ENCODE measurements at places on chromosomes 7 and 10.
A peak's percentile ranks its signal among the peaks of the same experiment; 100 is the strongest.

- DNase-seq: no peak
These were observed 47.3 kb downstream of the PIP4K2A start for GRCh38 chr10:22667093-22667480.

DNA sequence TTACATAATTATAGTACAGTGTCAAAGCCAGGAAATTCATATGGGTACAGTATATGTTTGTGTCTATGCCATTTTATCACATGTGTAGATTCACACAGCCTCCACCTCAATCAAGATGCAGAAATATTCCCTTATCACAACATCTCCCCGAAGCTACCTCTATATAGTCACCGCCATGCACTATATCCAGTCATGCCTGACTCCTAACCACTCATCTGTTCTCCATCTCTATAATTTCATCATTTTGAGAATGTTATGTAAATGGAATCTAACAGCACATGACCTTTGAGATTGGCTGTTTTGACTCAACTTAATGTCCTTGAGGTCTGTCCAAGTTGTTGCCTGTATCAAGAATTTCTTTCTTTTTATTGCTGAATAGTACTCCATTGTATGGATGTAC is 22.3 kb upstream of the SLC25A13 start:
- no peak for DNase-seq

GRCh38 chr7:131261476-131261994 is 66.1 kb upstream of the MKLN1 start:
- no peak for DNase-seq

DNA sequence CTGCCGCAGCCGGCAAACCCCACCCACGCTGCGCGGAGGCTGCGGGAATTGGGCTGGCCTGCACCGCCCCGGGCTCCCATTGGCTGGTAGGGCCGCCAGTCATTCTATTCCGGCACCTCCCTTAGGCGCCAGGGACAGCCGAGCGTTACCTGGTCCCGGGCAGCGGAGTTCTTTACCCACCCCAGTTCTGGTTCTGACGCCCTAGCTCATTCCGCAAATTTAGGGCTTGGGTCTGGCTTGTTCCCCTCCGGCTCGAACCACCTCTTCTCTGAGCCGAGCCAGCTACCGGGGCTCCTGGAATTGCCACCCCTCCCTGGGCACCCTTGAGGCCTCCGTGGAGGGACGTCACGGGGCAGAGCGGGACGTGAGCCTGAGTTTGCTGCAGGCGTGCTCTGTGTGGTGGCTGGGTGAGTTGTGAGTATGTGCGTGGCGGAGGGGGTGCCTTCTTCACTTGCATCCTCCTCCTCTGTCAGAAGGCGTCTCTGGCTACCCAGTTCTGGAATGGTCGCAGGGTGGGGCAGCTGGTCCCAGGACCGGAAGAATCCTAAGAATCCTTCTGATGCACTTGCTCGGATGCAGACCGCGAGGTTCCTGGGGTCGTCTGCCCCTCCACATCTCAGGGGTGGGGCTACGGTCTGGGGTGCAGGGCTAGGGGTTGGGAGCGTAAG is at the start of the genes PDZD7 and SFXN3:
Gene PDZD7 (minus strand): TSS at position 2 of the 668 bp plus-strand sequence. CDS start 910 bp downstream, outside the sequence.
Gene SFXN3 (plus strand): TSS at position 107 of the 668 bp plus-strand sequence. CDS start 3,461 bp downstream, outside the sequence.
- DNase-seq: peak; percentile 20

- no peak for DNase-seq
These were observed 74.3 kb downstream of the CPED1 start for GRCh38 chr7:121062671-121063279.

DNA sequence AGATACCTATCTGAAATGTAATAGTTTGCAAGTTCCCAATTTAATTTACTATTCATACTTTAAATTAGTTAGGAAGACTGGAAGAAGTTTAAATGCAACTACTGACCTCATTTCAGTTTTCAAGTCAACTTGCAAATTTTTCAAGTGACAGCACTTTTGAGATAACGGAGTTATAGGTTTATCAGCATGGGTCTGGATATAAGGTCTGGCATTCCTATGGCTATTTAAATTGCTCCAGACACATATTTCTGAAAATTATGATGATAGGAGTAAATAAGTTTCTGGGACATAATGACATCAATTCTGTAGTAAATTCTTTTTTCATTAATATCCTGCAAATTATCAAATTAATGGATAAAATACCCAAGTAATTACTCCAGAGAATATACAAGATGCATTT is 251.9 kb downstream of the PRKG1 start:
- DNase-seq: no peak

DNA sequence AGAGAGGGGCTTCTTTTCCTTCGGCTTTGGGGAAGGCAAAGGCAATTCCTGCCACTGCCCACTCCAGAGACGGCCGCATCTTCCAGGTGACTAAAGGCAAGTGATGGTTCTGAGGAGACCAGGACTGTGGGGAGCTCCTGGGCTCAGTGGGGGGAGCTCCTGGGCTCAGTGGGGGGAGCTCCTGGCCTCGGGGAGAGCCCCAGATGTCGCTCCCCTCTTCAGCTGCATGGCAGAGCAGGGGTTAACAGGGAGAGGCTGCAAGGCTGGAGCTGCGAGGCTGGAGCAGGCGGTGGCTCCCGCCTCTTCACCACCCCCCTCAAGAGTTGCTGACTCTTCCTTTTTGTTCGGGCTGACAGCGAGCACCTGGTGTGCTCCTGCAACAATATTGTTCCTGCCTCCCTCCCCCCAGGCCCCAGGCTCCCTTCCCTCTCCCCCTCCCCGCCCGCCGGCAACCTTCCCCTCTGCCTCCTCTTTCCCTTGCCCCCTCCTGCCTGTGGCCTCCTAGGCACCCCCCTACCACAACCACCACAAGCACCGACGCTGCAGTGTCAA is 56.3 kb upstream of the LBX1 start:
- no peak for DNase-seq

DNA sequence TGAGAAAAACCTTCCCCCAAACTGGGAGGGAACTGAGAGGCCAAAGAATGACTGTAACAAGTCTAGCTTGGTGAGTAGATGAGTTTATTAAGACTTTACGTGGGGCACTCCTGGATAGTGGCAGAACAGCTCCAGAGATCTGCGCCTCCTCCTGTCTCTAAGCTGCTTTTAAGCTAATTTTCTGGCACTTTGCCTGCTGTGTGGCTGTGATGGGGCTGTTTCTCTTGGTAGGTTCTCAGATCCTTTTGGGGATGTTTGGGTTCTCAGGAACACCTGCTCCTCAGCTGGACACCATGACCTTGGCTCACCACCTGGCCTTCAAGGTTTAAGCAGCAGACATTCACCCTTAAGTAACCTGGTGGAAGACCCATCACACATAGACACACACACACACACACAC is 68.3 kb downstream of the AKR1E2 start:
- DNase-seq: no peak

DNA sequence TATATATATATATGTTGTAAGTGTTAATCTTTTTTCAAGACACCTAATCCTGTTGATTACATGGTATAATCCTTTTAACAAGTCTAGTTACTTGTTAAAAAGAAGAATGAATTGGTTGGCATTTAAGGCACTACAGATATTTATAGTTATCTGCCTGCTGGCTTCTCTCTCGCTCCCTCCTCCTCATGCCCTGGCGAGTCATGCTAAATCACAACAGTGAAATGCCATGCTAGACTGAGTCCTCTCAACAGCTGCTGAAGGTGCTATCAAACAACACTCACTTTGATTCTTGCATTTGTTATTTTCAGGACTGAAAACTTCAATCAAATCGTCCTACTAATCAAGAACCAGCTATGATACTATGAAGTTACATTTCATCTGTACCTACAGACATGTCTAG is 15.4 kb downstream of the NRAP start:
- no peak for DNase-seq

- no peak for DNase-seq
These were observed 18.1 kb upstream of the DPYSL4 start for GRCh38 chr10:132168571-132169030.

GRCh38 chr10:87850742-87851205 is 12.6 kb downstream of the KLLN start:
- no peak for DNase-seq

GRCh38 chr10:4527281-4527970 is 298.6 kb upstream of the AKR1E2 start:
- no peak for DNase-seq

DNA sequence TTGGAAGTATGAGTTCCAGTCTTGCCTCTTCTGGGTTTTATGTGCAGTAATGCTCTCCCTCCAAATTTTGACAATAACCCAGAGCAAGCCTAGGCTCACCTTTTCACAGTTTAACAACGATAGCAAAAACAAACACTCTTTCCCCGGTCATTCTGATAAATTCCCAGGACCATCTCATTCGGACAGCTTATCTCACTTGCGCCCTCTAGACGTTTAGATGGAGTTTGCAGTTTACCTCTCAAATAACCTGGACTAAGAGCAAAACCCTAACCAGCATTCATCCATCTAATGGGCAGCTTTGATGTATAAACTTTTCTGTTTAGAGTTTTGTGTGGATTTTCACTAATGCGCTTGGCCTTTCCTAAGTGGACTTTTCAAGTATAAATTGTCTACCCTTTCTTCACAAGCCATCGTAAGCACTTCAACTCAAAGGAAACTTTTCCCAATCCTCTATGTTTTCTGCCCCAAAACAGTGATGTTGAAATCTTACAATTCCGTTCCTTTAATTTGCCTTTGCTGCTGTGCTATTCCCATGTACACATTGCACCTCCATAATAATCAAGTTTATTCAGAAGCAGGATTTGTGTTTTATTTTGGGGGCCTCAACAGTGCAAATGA is 114.9 kb downstream of the HDAC9 start:
- DNase-seq: no peak

- DNase-seq: no peak
These were observed 5.3 kb downstream of the CPXM2 start for GRCh38 chr10:123886292-123886691.

GRCh38 chr7:96169439-96169838 is 152.5 kb downstream of the SLC25A13 start:
- no peak for DNase-seq

- DNase-seq: no peak
These were observed 382.5 kb downstream of the PARD3 start for GRCh38 chr10:34432589-34432988.

DNA sequence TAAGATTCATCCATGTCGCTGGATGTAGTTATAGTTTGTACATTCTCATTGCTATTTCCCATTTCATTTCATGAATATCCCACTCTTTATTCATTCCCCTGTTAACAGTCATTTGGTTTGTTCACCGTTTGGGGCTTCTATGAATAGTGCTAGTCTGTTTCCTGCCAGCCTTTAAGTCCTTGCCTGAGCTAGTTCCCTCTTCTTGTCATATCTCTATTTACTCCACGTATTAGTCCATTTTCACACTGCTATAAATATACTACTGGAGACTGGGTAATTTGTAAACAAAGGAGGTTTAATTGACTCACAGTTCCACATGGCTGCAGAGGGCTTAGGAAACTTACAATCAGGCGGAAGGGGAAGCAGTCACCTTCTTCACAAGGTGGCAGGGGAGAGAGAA is 56.2 kb downstream of the PLCE1 start:
- no peak for DNase-seq

DNA sequence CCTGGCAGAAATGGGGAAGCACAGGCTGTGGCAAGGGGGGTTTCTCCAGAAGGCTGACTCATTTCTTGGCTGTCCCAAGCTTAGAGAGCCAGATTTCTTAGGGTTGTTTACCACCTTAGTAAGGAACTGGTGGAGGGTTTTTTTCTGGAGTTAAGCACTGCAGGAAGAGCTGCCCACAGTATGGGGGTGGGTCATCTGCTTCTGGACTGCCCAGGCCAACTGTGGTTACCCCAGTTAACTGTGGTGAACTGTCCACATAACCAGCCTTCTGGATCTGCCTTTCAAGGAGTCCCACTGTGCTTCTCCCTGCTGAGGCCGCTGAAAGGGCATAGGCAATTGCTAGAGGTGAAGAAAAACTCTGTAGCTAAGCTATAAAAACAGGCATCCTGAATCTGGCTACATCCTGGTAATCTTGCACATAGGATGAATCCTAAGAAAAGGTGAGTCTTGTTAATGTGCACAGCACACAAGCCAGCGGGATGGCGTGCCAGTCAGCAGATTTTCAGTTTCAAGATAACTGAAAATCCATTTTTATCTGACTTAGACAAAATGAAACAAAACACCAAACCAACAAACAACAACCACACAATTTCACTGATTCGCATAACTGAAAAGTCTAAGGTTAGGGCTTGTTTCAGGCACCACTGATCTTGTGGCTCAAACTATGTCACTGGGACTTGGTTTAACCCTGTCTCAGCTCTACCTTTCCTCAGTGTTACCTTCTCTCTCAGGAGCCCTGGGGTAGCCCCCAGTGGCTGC is 21.6 kb upstream of the TSPAN33 start:
- no peak for DNase-seq

DNA sequence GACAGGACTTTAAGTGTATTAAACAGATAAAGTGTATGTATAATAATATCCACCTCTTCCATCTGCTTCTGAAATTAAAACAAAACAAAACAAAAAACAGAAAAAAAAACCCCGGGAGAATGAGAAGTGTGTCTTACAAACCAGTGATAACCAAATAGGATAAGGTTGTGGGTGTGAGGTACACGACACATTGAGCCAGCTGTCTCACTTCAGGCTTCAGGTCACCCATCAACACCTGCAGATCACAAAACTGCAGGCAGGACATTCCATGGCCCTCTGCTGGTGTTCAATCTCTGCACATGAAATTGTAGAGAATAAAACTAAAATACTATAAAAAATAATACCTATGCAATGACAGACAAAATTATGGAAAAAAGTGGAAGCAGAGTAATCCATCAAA is 339.9 kb downstream of the SFMBT2 start:
- DNase-seq: no peak

GRCh38 chr7:66869660-66870450 is 51.2 kb upstream of the TMEM248 start:
- no peak for DNase-seq

- DNase-seq: no peak
These were observed 87.9 kb downstream of the ACTR3B start for GRCh38 chr7:152847386-152847908.

DNA sequence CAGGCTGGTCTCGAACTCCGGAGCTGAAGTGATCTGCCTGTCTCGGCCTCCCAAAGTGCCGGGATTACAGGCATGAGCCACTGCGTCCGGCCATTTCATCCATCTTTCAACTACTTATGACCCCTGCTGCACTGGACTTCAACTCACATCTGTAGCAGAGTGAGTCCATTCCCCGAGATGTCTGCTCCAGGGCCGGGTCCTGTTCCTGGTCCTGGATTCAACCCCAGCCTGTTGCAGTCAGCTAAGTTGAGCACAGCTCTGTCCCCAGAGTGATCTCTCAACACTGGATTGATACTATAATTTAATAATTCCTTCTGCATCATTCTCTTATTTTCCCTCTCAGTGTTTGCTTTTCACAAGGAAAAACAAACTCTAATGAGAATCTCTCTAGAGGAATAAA is 25.8 kb downstream of the PRTFDC1 start:
- DNase-seq: no peak

DNA sequence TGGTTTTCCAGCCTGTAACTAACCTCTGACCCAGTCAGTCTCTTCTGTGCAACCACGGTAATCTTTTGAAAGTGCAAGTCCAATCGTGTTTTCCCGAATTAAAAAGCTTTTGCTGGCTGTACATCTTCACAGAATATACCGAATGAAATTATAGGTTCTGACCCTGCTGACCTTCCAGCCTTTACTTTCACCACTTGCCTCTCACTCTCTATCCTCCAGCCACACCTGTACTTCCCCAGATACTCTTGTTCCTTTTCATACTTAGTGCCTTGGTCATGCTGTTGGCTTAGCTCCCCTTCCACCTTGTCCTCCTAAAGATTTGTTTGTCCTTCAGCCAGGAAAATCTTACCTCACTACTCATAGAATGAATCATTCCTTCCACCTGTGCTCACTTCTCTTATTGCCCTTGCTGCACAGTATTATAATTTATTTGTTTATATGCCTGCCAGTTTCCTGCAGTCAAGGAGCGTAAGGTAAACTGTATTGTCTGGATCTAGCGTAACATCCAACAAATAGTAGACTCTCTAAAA is 2.3 kb upstream of the PNPLA8 start:
- DNase-seq: no peak

GRCh38 chr10:97025613-97026242 is 160.0 kb downstream of the SLIT1 start:
- DNase-seq: no peak

- DNase-seq: no peak
These were observed 37.7 kb downstream of the NAMPT start for GRCh38 chr7:106246902-106247711.

All from cortex of kidney (tissue), 1 donor.